ENCODE measurements at places on chromosomes 3 and 15. TPM values are rescaled to one million over a fixed set of nuclear protein-coding genes. Genes with fewer than 3 reads are reported as not detected.

Gene NEDD4
- 29.2 TPM for total RNA-seq

GRCh38 chr3:66629982-66630368 is 129.2 kb upstream of the LRIG1 start:
- no peak for DNase-seq

Gene CGNL1
- total RNA-seq = 30.9 TPM

DNA sequence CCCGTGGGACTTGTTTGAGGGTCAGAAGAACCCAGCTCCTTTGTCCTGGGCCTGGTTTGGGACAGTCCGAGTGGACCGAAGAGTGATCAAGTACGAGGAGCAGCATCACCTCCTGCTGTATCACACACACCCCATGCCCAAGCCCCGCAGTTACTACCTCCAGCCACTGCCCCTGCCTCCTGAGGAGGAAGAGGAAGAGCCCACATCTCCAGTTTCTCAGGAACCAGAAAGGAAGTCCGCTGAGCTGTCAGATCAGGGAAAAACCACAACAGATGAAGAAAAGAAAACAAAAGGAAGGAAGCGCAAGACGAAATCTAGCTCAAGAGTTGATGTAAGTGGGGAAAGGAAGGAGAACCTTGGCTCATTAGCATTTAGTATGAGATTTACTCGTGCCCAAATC is 3.3 kb upstream of the P2RY12 start:
- DNase-seq = no peak

- DNase-seq = no peak
Measured at GRCh38 chr3:182717216-182717615, 76.1 kb upstream of the ATP11B start.

Gene NOX5
- 0.18 TPM for total RNA-seq

DNA sequence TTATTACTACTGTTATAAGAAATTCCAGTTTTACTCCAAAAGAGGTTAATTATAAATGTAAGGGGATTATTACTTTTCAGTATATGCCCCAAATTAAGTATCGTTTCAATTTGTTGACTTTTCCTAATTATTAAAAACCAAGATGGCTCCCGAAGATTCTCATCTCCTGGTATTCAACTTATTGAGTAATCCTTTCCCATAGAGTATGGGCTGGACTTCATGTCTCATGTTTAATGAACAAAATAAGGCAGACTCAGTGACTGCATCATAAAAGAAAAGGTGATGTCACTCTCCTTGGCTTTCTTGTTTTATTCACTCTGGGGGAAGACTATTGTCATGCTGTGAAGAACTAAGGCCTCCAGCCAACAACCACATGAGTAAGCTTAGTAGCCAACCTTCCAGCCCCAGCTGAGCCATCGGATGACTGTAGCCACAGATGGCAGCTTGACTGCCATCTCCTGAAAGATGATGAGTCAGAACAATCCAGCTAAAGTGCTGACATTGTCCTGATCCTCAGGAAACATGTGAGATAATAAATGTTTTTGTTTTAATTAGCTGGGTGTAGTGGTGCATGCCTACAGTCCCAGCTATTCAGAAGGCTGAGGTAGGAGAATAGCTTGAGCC is 17.3 kb downstream of the IGF2BP2 start:
- no peak for DNase-seq

Gene LSMEM2
- total RNA-seq = not detected

Gene IGF2BP2
- total RNA-seq = 303 TPM

Gene SCG5
- not detected for total RNA-seq

DNA sequence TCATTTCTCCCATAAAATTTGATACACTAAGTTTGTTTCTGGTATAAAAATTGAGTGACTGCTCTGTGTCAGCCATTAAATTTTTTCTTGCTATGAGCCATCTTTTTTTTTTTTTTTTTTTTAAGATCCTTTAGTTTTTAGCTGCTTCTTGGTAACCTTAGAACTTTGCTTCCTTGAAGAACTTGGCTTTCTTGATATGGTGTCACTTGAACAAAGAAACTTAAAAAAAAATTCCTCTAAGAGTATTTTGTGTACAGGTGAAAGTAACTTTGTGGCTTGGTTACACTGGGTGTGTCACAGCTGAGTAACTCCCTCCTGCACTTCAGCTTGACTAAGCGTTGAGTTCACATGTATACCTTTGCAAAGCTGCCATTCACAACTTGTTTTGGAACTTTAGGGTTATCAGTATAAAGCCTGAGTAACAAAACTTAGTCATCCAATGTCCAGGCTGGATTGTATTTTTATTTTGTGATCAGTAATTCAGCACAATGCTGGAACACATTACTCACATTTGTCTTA is 6.5 kb downstream of the CHD2 start:
- DNase-seq = peak; percentile 87
